ENCODE measurements at places on chromosomes 6 and 20.

GRCh38 chr20:62427172-62428001 is at the start of gene RBBP8NL:
Gene RBBP8NL, minus strand, starts transcription at chr20:62427539. Its CDS starts 7,892 bp downstream, at chr20:62419647.
- no peak for DNase-seq

DNA sequence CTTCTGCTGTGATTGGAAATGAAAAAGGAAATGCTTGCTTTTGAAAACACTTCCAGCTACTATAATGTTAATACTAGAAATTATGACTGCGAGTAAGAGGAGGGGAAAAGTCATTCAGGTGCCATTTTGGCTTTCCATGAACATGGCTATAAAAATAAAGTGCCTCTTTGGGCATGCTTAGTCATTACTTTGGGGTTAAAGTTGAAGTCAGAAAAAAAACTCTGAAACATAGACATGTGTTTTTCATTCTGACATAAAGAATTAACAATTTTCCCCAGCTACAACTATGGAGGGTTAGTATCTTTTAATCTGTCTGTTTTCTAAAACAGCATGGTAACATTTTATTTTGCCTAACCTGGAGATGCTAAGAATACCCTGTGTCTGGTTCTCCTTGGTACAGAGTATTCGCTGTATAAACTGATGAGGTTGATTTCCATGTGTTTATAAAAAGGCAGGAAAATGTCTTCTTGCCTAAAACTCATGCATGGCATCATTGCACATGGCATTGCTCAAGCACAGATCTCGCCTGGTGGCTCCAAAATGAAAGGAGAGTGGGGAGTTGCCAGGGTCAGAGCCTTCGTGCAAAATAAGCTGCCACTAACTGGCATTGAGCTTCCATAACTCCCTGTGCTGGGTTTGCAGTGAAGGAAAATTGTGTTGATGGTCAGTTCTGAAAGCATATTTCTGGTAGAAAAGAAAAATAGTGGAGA is 188.9 kb downstream of the KCNQ5 start:
- no peak for DNase-seq

- DNase-seq: no peak
Measured at GRCh38 chr6:6251555-6252280, 68.7 kb downstream of the F13A1 start.

DNA sequence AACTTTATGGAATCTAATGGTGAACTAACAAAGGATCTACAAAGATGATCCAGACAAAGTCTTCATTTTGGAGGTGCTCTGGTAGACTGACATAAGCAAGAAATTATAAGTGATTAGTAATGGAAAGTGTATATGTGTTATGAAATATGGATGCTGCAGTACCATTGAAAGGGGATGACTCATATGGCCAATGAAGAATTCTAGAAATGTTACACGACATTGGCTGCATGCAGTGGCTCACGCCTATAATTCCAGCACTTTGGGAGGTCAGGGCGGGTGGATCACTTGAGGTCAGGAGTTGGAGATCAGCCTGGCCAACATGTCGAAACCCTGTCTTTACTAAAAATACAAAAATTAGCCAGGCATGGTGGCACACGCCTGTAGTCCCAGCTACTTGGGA is 23.5 kb downstream of the CFAP206 start:
- no peak for DNase-seq

GRCh38 chr20:63361519-63362435 is 628 bp upstream of the CHRNA4 start:
- DNase-seq: no peak

DNA sequence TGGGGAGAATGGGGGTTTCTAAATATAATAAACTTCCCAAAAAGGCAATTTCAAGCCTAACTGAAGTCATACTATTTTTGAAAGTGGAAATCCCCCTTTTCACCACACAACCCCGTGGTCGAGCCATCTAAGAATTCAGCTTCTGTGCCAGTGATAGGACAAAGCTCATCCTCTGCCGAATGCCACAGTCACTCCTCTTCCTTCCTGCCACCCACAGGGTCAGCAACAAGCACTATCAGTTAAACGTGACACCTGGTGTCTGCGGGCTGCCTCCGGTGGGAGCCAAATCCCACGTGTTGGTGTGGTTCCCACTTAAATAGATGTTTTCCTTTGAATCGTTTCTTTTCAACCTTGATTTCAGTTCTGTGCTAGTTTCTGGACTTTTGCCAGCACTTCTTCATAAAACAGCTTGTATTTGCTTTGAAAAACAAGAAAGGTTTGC is 60.7 kb downstream of the TNFAIP3 start:
- DNase-seq: no peak

GRCh38 chr6:40692337-40692736 is 105.2 kb upstream of the LRFN2 start:
- no peak for DNase-seq

DNA sequence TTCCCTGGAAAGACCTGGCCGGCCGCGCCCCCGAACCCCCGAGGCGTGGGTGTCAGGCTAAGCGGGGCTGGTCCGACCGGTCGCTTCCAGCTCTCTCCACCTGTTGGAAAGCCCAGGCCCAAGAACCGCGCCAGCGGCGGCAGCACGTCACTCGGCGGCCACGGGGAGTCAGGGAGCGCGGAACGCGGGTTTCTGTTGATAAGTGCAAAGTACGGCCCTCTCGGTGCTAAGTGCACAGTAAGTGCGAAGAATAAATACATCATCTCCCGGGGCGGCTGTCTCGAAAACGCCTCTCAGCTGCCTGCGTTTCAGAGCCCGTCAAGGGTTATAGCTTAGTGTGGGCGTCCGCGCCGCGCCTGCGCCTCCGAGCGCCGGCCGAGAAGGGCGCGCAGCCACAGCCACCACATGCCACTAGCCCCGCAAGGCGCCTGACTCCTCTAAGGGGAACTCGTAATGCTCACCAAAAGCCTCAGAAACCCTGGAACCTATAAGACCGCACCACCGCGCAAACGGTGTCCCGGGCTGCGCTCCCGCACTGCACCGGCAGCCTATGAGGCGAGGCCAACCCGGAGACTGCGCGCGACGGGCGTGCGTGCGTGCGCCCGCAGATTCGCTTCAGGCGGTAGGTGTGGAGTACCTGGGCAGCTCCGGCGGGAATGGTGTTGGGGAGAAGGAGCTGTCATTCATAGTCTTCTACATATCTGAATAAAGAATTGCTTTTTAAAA is 9.2 kb upstream of the TBX18 start:
- no peak for DNase-seq

DNA sequence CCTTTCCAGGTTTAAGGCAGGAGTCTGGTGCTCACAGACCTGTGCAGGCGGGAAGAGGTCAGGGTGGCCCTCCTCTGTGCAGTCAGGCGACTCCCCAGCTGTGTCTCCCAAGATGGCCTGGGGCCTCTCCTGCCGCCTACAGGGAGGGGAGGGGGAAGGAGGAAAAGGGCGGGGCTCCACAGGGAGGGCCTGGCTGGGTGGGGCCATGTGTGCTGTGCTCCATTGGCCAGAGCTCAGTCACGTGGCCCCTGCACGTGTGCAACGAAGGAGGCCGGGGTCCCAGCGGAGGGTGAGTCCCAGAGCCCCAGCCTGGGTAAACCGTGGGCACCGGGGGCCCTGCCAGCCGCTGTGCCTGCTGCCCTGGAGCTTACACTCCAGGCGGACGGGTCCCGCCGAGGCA is 211.6 kb downstream of the ZDHHC14 start:
- no peak for DNase-seq

GRCh38 chr6:67593247-67593646 is 1041.8 kb upstream of the ADGRB3 start:
- no peak for DNase-seq

DNA sequence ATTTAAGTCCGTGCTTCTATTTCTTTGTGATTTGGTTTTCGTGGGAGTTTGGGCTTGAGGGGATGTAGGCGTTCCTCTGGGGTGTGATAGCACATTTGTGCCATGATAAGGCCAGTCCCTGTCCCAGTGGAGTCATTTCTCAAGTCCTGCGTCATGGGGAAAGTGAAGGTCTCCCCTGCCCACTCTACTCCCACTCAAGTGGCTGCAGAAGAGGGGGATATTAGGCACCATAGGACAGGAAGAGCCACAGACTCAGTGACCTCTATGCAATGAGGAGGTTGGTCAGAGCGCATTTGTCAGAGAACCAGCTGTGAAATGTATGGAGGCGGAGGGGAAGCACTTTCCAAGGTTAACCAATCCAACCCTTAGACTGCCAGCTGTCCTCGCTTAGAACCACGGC is 51.9 kb upstream of the EDN1 start:
- DNase-seq: no peak

- no peak for DNase-seq
Measured at GRCh38 chr20:51258582-51259165, 235.8 kb upstream of the KCNG1 start.

DNA sequence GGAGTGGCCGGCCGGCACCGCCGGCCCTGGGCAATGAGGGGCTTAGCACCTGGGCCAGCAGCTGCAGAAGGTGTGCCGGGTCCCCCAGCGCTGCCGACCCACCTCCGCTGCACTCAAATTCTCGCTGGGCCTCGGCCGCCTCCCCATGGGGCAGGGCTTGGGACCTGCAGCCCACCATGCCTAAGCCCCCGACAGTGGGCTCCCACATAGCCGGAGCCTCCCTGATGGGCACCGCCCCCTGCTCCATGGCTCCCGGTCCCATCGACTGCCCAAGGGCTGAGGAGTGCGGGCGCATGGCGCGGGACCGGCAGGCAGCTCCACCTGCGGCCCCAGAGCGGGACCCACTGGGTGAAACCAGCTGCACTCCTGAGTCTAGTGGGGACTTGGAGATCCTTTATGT is 13.8 kb downstream of the SPINT4 start:
- no peak for DNase-seq

DNA sequence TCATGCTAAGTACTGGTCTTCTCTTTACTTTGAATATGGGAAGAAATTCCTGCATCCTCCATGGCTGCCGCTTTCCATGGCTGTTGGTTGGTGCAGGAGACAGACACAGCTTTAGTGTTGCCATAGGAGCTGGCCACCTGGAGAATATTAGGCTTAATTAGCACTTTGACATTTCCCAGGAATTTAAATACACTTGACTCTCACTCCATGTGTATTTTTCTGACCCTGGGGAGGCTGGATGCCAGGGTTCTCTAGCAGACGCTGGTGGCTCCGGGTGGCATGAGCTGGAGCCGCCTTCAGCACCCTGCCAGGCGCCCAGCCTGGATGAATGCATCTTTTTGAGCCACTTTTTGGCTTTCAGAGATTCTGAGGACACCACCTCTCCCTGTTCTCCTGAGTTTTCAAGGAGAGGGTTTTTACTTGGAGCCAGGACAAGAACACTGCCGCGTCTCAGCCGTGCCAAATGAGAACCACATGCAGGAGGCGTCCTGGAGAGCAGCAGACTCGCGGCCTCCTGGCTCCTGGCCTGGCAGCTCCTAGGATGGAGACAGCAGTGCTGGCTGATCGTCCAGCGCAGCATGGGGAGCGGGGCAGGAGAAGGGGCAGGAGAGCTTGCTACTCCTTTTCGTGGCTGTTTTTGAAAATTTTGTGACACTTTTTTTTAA is 258.8 kb downstream of the SMOC2 start:
- DNase-seq: no peak

DNA sequence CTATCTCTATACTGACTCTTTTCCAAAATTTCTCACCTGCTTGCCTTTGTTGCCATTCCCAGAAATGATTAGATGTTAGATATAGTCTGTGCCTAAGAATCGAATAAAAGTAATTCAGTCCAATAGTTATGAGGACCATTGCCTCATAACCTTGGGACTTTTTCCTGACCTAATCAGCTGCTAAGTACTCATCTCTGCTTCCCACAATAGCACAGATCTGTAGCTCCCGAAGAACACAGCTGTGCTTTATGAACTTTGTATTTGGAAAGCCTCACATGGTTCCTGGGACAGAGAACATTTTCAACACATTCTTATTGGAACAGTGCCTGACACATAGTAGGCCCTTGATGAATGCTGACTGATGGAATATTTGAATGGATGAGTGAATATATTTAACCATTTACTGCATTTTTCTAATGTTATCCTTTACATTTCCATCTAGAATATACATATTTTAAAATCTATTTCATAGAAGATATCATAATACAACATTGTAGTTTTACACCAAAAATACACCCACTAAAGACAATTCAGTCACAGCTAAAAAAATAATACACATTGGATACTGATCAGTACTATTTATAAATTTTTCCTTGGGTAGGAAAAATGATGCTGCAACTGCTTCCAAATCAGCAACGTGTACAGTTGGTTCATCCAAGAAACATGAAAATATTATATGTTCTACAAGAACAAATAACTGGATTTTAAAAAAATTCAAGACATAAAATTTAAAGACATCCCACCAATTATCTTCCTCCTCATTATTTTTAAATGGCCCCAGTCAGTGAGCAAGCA is 53.9 kb downstream of the HS3ST5 start:
- no peak for DNase-seq

DNA sequence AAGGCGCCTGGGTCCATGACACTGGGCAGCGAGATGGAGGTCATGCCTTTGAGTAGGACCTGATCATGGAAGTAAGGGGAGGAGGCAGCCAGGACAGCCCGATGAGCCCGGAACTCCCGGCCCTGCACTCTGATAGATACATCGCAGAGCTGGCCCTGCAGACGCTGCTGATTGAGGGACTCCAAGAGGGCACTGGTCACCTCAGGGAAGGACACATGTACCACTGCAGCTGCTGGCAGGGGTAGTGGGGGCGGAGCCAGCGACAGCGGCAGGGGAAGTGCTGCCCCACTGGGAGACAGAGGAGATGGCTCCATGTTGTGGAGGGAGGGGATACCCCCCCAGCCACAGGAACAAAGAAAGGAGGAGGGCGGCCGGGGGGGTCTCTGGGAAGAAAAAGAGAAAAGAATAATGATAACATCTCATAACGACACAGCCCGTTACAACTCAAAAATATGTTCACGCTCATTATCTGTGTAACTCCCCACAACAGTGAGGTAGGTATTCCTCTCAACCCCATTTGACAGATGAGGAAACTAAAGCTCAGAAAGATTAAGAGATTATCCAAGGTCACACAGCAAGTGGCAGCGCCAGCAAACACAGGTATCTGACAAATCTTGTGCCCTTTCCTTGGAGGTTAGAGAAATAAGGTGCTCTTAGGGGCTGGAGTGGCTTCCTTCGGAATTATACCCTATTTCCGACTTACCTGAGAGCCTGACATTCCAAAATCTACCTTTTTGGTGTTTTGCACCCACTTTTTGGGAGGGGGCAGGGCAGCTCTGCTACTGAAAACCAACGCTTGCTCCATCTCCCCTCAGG is 733 bp downstream of the ZBTB22 start:
- DNase-seq: peak; percentile 41

DNA sequence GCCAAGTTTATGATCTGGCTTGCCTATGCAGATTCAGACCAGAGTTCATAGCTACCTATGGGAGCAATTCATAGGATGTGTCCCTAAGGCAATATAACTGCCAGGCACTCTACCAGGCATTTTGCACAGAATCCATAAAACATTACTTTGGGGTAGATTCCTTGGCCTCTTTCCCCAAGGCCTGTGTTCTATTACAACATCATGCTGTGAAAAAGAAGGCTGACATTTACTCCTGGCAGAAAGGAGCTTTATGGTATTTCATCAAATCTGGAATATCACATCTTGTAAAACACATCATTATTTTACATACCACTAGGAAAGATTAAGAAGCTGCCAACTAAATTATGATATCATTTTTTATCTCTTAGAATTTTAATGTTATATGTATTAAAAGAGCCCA is 287.0 kb upstream of the MARCKS start:
- DNase-seq: no peak

Data from adrenal gland (tissue), 19 donors.